Epithelial cell of alveolus of lung (primary cell): ENCODE measurements at places on chromosomes 7 and 10. TPM values are rescaled to one million over a fixed set of nuclear protein-coding genes. Genes with fewer than 3 reads are reported as not detected.

GOLGA7B gene
- total RNA-seq = not detected in 2 replicates

TSPAN12 gene
- total RNA-seq = 2.2 and 27.5 TPM in 2 replicates

PLPP4 gene
- 4.3 TPM in 1 of 2 replicates, not detected in the other for total RNA-seq

CALML3 gene
- not detected in 2 replicates for total RNA-seq

SMARCD3 gene
- total RNA-seq = 23.7 and 51.5 TPM in 2 replicates

EVX1 gene
- total RNA-seq = not detected in 2 replicates

STARD3NL gene
- 56.2 and 84.2 TPM in 2 replicates for total RNA-seq

NAT16 gene
- not detected in 2 replicates for total RNA-seq

CEP41 gene
- 24.9 and 26.9 TPM in 2 replicates for total RNA-seq

STN1 gene
- 27.7 and 29.6 TPM in 2 replicates for total RNA-seq

PDGFA gene
- 1.5 and 23.4 TPM in 2 replicates for total RNA-seq

PTF1A gene
- total RNA-seq = not detected in 2 replicates

MLXIPL gene
- 2.3 TPM in 1 of 2 replicates, not detected in the other for total RNA-seq

GNGT1 gene
- total RNA-seq = not detected in 2 replicates

NME8 gene
- total RNA-seq = not detected in 2 replicates

SFTPA1 gene
- not detected in 2 replicates for total RNA-seq

CADPS2 gene
- 6.2 and 8.8 TPM in 2 replicates for total RNA-seq

OR13A1 gene
- total RNA-seq = 0.08 TPM in 1 of 2 replicates, not detected in the other

OR2A12 gene
- total RNA-seq = not detected in 2 replicates

PVRIG gene
- not detected in 2 replicates for total RNA-seq

MMRN2 gene
- total RNA-seq = 1.3 and 6.9 TPM in 2 replicates

CYP2C9 gene
- not detected in 2 replicates for total RNA-seq

PRR15 gene
- total RNA-seq = 0.16 and 4.5 TPM in 2 replicates
